ENCODE measurements at places on chromosomes 3 and 15.

GRCh38 chr3:175601521-175601920 is 742.4 kb downstream of the NAALADL2 start:
- DNase-seq = no peak

DNA sequence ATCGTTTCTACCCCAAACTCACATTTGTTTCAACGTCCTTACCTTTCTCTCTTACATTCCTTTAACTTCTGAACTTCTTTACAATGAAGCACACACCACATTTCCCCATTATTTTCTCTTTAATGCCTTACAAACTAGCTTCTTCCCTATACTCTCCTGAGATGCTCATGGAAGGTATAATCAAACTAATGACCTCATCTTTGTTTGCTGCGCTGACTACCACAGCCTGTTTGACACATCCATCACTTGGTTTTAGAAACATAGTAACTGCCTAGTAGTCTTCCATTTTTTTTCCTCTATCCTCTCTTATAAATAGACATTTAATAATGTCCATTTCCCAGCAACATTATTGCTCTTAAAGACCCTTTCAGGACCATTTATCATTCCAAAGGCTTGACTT is 230.5 kb upstream of the LRTM1 start:
- DNase-seq = no peak

- no peak for DNase-seq
These were observed 147.0 kb upstream of the THRB start for GRCh38 chr3:24641628-24642027.

DNA sequence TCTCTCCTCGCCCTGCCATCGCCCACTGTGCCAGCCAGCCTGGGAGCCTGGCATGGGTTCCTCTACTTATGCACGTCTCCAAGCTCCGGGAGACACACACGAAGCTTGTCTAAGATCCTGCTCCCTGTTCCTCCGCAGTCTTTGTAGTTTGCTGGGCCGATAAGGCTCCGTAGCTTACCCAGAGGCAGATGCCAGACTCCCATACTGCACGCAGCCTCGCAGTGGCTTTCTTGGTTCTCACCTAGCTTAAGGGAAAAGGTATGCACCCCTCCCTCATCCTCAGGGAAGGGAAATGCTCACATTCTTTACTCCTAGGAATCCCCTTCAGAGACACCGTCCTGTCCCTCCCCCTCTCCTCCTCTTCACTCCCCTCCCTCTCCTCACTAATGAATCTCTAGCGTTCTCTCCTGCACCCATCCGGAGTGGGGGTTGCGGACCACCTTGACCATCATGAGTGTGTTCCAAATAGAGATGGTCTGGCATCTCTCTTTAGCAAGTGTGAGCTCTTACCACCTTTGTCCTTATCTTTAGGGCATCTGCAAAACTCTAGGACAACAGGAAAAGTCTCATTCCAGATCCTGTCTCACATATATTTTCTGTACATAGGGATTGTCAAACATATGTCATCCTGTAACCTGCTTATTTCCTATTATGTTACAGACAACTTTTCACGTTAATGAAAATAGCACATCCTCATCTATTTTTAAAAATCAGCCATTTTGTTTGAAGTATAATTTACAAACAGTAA is 56.5 kb downstream of the TMEM266 start:
- DNase-seq = no peak

GRCh38 chr15:91609966-91610365 is 243.5 kb upstream of the SLCO3A1 start:
- DNase-seq = no peak

- no peak for DNase-seq
These were observed 28.7 kb upstream of the HCN4 start for GRCh38 chr15:73397461-73397860.

DNA sequence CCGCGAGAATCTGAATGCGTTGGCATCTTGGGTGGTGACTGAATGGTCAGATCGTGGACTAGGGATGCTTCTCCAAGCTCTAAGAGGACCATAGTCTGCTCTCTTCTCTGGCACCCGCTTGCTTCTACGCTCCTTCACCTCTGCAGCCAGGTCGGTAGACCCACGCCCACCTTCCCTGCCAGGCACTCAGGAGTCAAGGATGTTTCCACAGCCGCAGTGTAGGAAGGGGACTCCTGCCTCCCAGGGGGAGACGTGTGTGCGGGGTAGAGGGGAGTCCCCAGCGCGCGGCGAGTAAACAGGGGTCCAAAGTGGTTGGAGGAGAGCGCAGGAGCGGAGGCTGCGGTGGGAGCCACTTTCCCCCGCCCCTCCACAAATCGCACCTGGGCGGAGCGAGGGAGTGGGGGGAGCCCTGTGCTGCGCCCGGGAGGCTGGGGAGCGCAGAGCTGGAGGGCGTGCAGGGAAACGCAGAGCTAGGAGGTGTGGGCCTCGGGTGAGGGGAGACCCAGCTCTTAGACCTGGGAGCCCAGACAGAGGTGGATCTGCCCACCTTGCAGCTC is 1.7 kb downstream of the LRRC3B start:
- DNase-seq = no peak

DNA sequence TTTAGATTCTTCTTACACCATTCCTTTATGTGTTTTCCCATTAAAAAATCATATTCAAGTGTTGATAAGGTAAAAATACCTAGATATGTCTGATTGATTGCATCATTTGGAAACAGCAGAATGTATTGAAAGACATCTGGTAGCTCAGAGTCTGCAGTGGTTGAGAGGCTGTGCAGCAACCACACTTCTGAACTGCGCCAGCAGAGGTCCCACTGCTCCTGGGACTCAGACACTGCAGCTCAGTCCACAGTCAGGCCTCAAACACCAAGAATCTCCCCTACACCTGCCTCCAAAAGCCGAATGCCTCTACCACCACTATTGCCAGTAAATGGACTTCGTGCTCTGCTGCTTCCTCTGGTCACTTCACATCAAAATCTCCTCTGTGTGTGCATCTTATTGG is 176.9 kb upstream of the LMCD1 start:
- DNase-seq = peak; percentile 39
